ENCODE measurements at places on chromosomes 4 and X.

GRCh38 chr4:26069218-26069617 is 155.2 kb downstream of the SMIM20 start:
- no peak for DNase-seq

DNA sequence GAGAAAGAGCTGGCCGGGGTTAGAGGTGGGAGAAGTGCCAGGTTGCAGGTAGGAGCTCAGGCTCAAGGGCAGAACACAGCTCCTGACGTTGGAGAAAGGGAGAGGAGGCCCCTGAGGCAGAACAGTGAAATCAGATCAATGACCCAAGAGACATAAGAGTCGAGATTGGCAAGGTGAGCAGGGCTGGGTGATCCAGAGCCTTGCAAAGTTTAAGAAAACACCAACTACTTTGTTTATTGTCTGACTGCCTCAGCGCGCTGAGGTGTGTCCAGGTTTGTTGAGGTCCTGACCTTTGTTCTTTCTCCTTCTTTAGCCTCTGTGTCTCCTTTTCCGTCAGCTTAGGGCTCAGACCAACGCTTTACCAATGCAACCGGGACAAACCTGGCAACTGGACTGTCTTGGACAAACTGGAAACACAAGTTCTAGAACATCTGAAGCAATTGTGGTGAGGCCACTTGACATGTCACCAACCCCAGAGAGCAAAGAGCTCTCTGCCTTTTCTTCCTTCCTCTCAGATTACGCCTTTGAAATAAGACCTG is 28.3 kb downstream of the CHRNA9 start:
- DNase-seq = no peak

- DNase-seq = no peak
Measured at GRCh38 chr4:77990904-77991358, 66.2 kb upstream of the FRAS1 start.

- DNase-seq = no peak
Measured at GRCh38 chr4:4853921-4854648, 5.4 kb upstream of the MSX1 start.

DNA sequence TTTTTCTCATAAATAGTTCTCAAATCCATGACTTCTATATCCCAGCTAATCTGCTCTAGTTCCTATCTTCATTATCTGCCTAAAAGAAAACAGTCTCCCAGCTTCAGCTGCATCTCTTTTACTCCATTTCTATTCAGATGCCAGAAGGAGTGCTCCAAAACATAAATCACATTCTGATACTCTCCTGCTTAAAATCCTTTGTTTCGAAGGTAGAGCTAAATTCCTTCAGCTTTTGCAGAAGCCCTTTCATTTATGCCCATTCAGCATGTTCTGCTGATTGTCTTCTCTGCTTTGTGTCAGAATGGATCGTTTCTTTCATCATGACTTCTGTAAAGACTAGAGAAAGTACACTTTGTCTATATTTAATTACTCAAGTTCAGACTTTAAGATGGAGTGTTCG is 440.1 kb upstream of the SMIM31 start:
- no peak for DNase-seq

- no peak for DNase-seq
Measured at GRCh38 chrX:123206176-123206575, 22.1 kb downstream of the GRIA3 start.

DNA sequence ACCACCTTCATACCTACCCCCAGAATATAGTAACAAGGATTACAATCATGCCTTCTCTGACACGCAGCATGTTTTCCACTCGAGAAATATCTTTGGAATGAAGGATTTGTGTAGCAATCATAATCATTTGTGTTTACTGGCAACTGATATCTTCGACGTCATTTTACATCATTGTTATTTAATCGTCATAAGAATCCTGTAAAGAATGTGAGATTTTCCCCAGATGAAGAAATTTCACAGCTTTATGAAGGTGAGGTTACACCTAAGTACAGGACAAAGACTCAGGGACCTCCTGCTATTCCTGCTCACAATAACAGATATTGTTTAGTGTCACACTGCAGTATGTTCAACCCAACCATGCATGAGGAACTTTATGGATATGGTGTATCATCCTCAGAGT is 198.2 kb upstream of the LDB2 start:
- no peak for DNase-seq

DNA sequence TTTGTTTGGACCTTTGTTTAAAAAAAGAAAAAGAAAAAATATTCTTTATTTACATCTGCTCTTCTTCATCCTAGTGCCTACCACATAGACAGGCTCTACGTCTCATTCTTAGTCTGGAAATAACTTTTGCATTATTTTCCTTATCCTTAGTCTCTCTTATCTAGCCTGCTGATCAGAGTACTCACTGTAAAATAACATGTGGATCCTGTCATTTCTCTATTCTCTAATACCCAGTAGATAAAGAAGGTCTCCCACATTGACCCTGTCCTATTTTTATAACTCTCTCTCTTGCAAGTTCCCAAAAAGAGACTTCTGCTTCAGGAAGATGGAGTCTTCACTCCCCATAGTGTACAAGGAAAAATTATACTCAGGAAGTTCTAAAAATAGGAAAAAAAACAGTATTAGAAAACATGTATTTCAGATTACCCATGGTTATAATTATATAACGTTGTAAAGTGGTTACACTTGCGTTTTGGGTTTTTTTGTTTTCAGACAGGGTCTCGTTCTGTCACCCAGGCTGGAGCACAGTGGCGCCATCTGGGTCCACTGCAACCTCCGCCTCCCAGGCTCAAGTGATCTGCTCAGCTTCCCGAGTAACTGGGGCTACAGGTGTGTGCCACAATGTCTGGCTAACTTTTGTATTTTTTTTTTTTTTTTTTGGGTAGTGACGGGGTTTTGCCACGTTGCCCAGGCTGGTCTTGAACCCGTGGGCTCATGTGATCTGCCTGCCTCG is 23.8 kb downstream of the ZFX start:
- no peak for DNase-seq

DNA sequence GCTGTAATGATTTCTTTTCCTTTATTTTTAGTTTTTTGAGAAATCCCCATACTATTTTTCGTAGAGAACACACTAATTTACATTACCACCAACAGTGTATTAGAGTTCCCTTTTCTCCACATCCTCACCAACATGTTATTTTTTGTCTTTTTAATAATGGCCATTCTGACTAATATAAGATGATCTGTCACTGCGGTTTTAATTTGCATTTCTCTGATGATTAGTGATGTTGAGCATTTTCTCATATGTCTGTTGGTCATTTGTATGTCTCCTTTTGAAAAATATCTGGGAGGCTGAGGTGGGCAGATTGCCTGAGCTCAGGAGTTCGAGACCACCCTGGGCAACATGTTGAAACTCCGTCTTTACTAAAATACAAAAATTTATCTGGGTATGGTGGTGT is 30.2 kb downstream of the SPINK2 start:
- no peak for DNase-seq

DNA sequence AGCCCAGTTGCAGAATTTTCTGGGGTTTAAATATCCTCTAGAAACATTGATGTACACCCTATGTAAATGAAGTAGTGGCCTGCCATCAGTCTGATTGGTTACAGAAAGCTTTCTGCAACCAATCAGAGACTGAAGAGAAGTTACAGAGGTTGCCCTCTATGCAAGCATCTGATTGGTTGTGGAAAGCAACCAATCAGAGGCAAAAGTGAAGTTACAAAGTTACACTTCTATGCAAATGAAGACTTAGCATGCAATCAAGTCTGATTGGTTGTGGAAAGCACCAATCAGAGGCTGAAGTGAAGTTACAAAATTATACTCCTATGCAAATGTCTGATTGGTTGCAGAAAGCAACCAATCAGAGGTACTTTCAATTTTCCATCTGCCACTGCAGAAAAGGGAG is 51.9 kb upstream of the USP9X start:
- DNase-seq = peak; percentile 5

GRCh38 chrX:19824603-19825002 is 62.8 kb downstream of the SH3KBP1 start:
- DNase-seq = peak; percentile 42

- no peak for DNase-seq
Measured at GRCh38 chr4:91751961-91752360, 551.8 kb upstream of the GRID2 start.

DNA sequence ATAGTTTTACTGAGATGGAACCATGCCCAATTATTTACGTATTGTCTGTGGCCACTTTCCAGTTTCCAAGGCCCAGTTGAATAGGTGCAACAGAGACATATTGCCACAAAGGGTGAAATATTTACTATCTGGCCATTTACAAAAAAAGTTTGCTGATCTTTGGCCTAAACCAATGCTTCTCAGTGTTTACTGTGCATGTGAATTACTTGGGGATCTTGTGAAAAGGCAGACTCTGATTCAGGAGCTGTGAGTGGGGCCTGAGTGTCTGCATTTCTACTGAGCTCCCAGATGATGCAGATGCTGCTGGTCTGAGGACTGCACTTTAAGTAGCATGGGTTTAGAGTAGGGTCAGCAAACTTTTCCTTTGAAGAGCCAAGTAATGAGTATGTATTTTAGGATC is 94.1 kb upstream of the PDE5A start:
- no peak for DNase-seq

DNA sequence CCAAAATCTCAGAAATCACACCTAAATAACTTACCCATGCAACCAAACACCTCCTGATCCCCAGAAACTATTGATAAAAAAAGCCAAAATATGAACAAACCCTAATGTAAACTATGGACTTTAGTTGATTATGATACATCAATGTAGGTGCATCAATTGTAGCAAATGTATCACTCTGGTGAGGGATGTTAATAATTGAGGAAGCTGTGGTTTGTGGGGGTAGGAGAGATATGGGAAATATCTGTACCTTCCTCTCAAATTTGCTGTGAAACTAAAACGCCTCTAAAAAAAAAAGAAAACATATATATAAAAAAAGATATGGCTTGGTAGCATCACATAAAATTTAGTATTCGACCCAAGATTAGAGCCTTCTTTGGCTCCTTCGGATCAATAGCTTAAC is 144.3 kb upstream of the CPEB2 start:
- no peak for DNase-seq

- no peak for DNase-seq
Measured at GRCh38 chr4:172202480-172203076, 389.4 kb downstream of the GALNTL6 start.

GRCh38 chr4:55321707-55322264 is 24.3 kb upstream of the SRD5A3 start:
- peak; percentile 42 for DNase-seq

DNA sequence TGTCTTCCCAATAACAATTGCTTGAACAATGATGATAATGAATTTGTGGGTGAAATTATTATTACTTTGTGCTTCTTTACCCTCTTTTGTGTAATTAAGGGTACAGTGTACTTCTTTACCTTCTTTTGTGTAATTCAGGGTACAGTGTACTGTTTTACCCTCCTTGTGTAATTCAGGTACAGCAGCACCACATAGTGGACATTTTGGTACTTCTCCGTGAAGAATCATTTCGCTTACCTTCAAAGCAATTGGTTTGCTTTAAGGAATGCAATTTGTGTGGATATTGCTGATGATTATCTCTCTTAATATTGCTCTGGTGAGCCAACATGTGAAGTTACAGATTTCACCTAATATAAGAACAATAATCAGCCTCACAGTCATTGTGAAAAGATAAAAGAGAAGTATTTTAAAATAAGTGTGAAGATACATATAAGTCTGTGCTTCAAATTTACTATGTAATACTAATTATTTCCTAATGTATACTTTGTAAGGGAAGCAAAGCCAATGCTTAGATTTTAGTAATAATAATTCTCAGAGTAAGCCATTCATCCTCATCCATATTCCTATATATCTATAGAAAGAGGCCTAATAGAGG is 27.2 kb upstream of the SEC24B start:
- peak; percentile 63 for DNase-seq

GRCh38 chr4:156084373-156084772 is 130.7 kb upstream of the CTSO start:
- DNase-seq = no peak

DNA sequence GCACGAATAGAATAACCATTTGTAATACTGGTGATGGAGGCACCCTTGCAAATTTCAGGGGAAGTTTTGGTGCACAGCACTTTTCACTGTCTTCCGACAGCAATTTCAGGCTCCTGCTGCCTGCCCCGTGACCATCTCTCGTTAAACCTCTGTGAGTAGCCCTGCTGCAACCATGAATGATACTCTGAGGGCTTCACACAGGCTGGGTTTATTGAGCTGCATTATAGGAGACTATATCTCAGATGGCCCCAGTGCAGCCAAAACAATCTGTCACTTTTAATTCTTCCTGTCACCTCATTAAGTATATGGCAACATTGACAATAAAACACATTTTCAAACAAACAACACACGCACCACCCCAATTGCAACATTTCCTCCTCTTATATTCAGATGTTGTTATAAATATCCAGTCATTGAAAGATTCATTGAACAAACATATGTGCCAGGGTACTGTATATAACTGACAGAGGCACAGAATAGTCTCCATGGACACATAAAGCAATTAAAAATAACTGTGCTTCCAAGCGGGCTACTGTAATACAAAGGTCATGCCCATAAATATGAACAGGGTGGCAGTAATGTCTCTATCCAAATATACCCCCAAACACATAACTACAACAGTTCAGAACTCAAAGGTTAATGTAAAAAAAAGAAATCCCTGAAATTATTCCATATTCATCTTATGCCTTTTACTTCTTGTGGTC is 477.0 kb downstream of the GBA3 start:
- DNase-seq = no peak

- DNase-seq = peak; percentile 83
Measured at GRCh38 chr4:38667085-38667893, 3.3 kb downstream of the KLF3 start.

DNA sequence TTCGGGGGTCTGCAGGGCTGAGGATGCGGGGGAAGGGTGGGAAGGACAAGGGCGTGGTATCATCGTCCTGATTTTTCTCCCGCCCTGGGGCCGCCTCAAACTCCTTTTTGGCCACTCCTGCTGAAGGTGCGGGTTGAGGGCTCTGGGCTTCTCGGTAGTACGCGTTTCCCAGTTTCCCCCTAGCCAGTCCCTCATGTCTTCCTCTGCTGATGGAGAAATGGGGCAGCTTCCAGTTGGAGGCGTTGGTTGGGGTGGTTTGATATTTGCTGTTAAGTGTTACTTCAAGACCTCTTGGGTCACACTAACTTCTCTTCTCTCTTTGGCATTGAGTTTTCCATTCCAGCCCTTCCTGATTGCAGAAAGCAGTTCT is 482 bp downstream of the GSTCD start:
- peak; percentile 26 for DNase-seq

GRCh38 chr4:73053076-73053475 is 16.4 kb downstream of the COX18 start:
- DNase-seq = no peak

DNA sequence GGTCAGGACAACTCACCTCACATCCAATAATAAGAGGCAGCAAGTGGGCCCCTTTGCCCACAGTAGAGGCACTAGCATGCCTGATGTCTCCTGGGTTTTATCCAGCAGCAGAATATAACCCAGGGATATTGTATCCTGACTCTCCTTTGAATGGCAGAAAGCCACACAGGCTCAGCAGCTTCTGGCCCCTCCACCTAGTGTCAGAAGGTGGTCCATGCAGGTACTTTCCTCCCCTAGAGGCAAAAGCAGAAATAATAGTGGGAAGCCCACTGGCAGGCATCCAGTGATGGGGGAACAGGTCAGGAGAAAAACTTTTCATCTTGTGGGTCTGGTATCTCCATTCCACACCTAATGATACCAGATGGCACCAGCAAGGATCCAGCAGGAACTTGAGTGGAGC is 75.5 kb upstream of the IRS4 start:
- no peak for DNase-seq

Data from CD4-positive, alpha-beta T cell treated with Interleukin-17A for 1 hour (primary cell).